ENCODE measurements at places on chromosomes 13 and 19.

DNA sequence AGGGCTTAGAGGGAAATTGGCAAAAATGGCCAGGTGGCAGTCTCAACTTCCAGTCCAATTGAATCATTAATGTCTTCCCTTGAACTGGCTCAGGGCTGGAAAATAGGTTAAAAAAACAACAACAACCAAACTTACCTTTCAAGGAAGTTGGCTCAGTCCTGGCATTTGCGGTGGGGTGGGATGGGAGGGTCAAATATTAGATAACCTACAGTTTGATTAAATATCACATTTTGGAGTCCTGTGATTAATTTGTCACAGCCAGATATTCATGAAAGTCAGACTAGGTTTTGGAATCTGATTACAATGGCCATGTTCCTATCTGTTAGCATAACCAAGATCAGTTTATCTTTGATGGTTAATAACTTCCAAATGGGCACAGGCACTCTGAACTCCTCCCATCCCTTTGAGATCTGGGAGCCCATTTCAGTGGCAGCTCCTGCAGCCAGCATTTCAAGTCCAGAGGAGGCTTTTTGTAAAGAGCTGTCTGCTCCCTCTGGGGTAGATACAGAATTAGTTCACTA, 7.8 kb upstream of the DZIP1 start:
- DNase-seq: no peak

GRCh38 chr19:53992211-53992610, 774 bp downstream of the CACNG6 start:
- no peak for DNase-seq

- DNase-seq: no peak
Observed at GRCh38 chr13:72698164-72698563, 29.3 kb downstream of the MZT1 start.

- no peak for DNase-seq
Observed at GRCh38 chr13:95433537-95433936, 119.0 kb upstream of the CLDN10 start.

DNA sequence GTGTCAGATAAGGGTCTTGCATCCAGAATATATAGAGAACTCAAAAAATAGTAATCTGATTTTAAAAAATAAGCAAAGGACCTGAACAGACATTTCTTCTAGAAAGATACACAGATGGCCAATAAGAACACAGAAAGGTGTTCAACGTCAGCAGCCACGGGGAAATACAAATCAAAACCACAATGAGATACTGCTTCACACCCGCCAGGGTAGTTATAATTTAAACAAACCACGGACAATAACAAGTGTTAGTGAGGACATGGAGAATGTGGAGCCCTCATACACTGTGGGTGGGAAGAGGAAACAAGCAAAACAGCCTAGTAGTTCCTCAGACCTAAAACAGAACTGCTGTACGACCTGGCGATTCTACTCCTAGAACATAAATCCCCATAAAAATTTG, 26.7 kb upstream of the NAPA start:
- DNase-seq: no peak

DNA sequence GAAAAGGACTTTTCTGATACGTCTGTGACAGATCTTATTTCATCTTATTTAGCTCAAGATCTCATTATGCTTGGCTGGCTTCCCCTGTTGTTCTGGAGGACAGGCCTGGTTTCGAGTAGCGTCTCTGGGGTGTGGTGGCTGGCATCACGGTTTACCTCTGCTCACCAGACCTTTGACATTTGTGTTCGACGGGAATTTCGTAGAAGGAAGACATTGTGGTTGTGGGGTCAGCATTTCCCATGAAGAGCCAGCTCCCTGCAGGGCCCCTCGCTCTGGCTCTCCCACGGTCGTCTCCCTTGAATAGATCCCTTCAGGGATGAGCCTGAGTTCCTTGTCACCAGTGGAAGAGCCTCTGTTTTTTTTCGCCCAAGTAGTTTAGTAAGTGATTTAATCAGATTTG, 78.6 kb upstream of the TEX29 start:
- DNase-seq: no peak

All from Jurkat, Clone E6-1 (cell line).